ENCODE measurements at places on chromosomes 3 and 15.

- no peak for DNase-seq
These were observed 59.6 kb downstream of the NPTN start for GRCh38 chr15:73573572-73573971.

GRCh38 chr3:151226088-151226563, 23.1 kb upstream of the GPR171 start:
- no peak for DNase-seq

GRCh38 chr3:184874709-184875644, 63.0 kb downstream of the VPS8 start:
- DNase-seq, result no peak

- no peak for DNase-seq
These were observed 143.2 kb upstream of the PRICKLE2 start for GRCh38 chr3:64368257-64369020.

- DNase-seq, result no peak
These were observed 14.6 kb downstream of the HEMK1 start for GRCh38 chr3:50583897-50584296.

- DNase-seq, result no peak
These were observed 46.1 kb downstream of the WHAMM start for GRCh38 chr15:82855286-82856100.

DNA sequence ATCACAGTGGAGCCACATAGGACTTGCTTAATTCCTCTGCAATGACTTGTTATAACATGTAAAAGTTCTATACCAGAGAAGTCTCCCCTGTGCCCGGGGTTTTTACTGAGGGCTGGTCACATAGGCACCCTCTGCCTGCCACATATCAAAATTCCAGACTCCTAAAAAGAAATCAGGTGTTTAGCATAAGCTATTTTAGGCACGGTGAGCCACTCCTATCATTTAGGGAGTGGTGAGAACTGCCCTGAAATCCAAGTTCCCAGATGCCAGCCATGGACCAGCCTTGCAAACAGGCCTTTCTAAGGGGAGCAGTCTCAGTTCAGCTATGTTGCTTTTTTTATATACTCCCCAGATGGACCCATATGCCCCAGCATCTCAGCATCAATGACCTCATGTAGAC, 130.3 kb downstream of the THSD4 start:
- no peak for DNase-seq

DNA sequence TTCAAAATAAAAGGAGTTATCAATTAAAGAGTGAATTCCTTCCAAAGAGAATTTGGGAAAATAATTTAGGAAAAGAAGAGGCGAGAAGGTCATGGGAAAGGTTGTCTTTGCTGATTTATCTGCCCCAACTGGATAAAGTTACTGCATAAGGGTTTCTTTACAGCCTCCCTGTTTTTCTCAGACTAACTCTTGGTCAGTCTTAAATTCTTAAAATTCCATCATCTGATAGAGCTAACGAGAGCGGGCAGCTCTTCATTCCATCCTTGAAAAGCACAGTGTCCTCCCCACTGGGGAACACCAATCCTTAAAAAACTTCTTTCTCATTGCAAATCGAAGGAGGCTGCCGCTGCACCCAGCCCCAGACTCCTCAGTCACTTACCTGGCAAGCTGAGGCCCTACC, 107.2 kb downstream of the PGPEP1L start:
- DNase-seq, result no peak

DNA sequence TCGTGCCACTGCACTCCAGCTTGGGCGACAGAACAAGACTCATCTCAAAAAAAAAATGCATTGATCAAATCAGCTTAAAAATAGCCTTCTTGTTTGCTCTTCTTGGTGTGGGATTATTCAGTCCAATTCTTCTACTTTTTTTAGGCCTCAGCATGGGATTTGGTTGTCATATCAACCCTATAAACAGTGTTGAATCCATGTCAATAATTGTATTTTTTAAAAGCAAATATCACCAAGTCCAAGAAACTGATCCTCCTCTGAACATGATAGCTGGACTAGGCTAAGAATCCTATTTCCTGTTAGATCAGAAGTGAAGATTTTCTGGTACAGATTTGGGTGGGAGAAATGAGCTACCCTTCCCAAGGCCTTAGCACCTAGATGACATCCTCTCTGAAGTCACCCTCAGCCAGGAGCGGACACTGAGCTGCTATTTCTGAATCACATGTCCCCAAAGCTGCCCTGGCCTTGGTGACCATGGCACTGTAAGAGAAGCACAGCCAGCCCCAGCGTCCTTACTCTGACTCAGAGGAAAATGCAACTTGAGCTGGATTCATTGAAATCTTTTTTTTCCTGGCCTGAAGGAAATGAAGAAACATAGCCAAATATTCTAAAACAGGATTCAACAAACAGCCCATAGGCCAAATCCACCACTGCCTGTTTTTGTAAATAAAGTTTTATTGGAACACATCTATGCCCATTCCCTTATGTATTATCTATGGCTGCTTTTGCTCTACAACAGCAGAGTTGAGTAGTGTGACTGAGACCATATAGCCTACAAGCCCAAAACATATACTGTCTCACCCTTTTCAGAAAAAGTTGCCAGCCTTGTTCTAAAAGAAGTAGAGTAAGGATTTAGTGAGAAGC, 215.9 kb upstream of the CTDSPL start:
- DNase-seq, result no peak

- DNase-seq, result no peak
These were observed 23.1 kb downstream of the FGD5 start for GRCh38 chr3:14841836-14842235.

DNA sequence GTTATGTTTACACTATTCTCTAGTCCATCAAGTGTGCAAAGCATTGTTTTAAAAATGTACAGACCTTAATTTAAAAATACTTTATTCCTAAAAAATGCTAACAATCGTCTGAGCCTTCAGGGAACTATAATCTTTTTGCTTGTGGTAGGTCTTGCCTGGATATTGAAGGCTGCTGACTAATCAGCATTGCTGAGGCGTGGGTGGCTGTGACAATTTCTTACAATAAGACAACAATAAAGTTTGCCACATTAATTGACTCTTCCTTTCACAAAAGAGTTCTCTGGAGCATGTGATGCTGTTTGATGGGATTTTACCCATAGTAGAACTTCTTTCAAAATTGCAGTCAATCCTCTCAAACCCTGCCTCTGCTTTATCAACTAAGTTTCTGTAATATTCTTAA, 384.0 kb upstream of the TGFBR2 start:
- DNase-seq, result no peak

DNA sequence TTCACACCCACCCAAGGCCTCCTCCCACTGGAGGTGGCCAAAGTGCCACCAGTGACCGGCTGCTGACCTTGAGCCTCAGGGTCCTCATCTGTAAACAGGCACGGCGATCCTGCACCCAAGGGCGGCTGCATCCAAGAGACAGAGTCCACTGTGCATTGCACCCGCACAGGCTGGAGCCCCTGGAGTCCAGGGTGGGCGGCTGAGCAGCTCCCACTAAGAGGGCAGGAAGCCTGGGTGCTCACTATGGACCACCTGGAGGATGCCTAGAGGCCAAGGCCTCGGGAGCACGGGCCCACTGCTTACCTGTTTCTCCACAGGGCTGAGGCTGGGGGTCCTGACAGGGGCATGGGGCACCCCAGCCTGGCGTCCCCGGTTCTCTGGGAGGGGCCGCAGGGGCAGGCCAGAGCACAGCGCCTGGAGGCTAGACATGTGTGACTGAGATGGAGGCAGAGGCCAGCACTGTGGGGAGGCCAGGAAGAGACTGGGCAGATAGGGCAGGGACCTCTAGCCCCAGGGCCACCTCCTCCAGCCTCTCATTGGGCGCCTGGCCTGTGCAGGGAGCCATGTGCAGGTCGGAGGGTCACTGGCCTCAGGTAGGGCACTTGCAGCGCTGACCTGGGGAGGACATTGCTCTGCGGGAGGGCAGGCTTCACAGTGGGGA, at the start of gene UROC1:
UROC1 (minus strand) TSS at position 483 of the 661 bp plus-strand sequence; CDS start at position 429, 54 bp downstream.
- DNase-seq, result no peak

GRCh38 chr3:88032245-88032644, 26.6 kb downstream of the CGGBP1 start:
- DNase-seq, result no peak
